AG08395 (cell line): ENCODE measurements at places on chromosomes 4 and X.

- no peak for DNase-seq
Measured at GRCh38 chrX:119885554-119886428, 9.9 kb upstream of the AKAP14 start.

- DNase-seq, result peak; percentile 18
Measured at GRCh38 chr4:60744767-60745166, 455.4 kb upstream of the ADGRL3 start.

DNA sequence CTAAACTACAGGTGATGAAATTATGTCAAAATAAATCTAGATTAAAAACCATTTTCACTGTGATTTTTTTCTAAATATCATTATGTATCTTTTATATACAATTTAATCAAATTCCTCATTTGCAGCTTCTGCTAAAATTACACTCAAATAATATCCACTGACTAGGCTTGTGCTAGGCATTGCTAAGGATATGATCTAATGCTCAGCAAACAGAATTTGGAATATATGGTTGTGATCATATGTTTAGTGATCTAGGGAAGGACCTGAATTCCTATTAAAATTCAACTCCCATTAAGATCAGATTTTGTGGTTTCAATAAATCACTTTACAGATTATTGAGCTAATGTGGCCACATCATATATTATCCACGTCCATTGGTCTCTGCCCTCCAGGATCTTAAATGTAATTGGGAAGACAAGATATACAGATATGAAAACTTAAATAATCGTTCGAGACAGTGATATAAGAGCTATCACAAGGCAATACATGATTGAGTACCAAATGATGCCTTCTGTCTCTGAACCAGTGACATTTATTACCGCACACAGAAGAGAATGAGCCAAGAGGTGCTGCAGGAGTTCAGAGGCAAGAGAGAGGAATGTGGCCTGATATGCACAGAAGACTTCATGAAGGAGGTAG is 206.0 kb upstream of the RPS6KA3 start:
- DNase-seq, result no peak

DNA sequence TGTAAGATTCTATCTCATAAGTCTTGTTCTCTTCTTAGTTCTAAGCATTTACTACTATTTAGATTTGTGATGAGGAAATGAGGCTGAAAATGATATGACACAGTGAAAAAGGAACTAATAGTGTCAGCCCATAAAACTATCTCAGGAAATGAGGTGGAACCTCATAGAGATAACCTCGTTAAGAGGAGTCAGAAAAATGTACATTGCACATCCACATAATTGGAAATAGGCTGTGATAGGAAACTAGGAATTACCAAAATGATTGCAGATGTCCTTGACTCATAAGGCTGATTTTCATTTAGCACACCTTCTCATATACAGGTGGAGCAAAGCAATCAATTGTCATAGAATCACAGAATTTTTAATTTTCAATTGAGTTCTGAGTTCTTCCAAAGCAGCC is 26.8 kb downstream of the ANXA10 start:
- DNase-seq, result no peak

GRCh38 chr4:8135666-8136065 is 22.9 kb downstream of the ABLIM2 start:
- no peak for DNase-seq

GRCh38 chr4:156191044-156191781 is 237.5 kb upstream of the CTSO start:
- DNase-seq, result no peak

GRCh38 chrX:23825675-23826074 is 42.7 kb downstream of the SAT1 start:
- no peak for DNase-seq

GRCh38 chr4:21454201-21454600 is 494.4 kb downstream of the KCNIP4 start:
- DNase-seq, result no peak

DNA sequence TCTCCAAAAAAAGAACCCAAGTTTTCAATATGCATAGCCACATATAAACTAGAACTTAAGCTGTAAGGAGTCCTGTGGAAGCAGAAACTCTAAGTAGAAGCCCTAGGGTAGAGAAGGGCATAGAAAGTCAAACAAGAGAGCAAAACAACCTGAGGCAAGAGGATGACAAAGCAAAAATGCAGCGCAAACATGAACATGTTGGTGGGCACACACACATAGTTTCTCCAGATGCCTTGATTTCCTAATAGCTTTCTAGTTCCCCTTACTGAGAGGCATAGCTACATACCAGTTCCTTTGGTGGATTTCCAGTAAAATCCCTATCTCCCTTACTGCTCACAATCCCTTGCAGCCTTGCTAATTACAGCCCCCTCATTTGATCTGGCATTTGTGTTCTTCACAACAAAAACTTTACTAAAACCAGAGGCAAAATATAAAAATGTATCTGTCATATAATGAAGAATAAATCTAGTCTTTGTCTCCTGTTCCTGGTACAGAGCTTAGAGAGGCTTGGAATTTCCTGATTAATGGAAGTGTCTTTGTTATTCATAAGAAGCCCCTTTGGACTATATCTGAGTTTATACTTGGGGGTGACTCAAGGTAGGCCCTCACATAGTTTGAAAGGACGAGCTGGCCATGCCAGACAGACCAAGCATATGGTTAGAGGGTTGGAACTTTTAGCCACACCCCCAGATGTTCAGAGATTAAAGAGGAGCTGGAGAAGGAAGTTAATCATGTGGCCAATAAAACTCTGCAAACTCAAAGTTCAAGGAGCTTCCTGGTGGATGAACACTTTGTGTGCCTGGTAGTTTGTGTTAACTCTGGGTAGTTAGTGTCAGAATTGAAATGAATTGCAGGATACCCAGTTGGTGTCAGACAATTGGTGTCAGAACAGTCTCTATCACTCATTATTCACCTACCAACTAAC is 52.7 kb upstream of the ZCCHC13 start:
- peak; percentile 24 for DNase-seq

DNA sequence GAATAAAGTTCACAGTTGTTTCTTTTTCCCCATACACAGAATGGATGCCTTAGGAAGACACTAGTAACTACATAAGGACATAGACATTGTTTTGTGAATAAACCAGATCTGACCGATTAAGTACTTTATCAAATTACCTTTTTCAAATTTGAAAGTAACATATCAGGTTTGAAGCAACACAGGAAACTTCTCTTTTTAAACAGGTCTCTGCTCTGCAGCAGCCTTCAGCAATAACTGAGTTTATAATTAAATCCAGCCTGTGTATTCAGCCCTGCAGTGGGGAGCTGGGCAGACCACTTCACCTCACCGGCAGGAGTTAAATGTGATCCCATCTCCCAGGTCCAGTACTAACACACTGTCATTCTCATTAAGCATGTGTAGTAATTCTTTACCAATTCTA is 68.3 kb upstream of the ATOH1 start:
- no peak for DNase-seq

- no peak for DNase-seq
Measured at GRCh38 chr4:183300070-183300469, 20.0 kb downstream of the CLDN22 start.

DNA sequence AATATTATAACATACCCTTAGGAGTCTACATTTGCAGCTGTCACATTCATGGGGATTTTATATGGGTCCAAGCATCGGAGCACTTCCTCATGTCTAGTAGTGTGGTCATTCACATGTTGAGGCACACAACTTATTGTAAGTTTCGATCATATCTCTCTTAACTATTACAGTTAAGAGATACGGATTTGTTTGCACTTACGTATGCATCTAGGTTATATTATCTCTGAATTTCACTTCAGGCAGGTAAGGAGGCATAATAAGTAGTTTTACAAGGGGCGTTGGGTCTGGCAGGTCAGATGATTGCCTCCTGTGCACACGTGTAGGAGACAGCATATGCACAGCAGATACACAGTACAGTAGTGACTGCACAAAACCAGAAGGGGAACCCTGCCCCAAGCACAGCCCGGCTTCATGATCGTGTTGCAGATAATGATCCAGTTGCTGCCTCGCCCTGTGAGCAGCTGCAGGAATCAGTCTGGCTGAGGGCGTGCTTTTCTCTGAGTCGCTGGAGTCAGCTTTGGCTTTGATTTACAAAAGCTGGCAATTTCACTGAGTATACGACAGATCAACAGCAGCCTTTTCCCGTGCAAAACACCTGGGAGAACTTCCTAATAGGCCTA is 302.9 kb upstream of the GATB start:
- peak; percentile 46 for DNase-seq

GRCh38 chr4:67320645-67321044 is 224.7 kb downstream of the CENPC start:
- no peak for DNase-seq

GRCh38 chr4:154082760-154083535 is 294.1 kb upstream of the SFRP2 start:
- no peak for DNase-seq

- no peak for DNase-seq
Measured at GRCh38 chr4:6458528-6458927, 13.9 kb downstream of the PPP2R2C start.

GRCh38 chrX:151741606-151742005 is 7.1 kb downstream of the CNGA2 start:
- DNase-seq, result no peak

DNA sequence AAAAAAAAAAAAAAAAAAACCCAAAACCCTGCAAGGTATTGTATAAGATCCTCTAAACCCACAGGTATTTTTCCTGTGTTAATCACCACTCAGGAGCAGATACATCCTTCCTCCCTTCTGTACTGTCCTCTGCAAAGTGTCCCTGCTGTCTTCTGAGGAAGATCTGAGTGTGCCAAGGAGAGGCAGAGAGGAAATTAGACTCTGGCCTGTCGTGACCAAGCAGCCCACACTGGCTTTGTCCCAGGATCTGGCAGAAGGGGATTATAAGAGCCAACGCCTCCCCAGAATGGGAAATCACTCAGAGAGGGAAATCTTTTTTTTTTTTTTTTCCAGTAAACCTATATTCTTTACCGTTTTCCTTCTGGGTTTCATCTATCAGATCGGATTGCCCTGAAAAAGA is 39.6 kb downstream of the PTCHD1 start:
- no peak for DNase-seq

DNA sequence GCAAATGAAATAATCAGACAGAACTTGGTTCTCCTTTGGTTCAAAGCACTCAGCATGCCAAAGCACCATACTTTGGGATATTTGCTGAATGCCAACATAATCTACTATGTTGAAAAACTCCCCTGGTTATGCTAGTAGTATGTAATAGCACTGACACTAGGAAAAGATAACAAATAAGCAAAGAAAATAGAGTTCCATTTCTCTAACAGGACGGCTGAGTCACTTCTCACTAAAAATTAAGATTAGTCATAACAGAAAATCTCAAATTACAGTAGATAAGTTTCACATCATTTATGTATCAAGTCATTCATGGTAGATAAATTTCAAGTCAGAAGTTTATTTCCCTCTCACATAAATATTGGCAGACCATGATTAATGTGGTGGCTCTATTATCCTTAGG is 17.9 kb downstream of the PDHA2 start:
- no peak for DNase-seq
